ENCODE measurements at places on chromosomes 1 and 21.
A peak's percentile ranks its signal among the peaks of the same experiment; 100 is the strongest.

DNA sequence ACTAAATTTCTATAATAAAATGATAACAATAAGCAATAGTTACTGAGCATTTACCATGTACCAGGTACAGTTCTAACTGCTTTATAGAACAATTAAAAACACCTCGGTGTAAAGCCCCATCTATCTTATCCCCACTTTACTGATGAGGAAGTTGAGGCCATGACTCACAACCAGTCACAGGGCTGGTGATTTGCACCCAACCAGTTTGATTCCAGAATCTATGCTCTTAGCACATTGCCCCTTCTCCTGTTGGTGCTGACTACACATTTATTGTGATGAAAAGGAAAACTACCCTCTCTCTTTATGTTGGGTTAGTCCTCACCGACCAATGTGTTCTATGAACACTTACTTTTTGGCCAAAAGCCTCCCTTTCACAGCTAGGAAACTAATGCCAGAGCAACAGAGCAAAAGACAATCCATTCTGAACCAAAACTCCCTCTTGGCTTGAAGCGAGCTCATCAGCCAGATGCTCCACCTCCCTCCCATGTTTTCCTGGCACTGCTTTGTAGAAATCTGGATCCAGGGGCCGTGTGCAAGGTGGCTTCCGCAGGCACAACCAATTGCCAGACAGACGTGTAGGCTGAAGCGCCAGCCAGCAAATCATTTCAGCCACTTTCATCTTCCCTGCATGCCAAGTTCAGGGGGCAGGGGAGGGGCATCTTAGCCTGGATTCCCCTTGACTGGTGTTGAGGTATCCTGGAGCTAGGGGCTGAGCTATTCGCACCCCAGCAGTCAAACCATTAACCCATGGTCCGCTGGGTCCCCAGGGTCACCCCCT lies 32.0 kb upstream of the SLC30A1 start:
- DNase-seq = no peak

- no peak for DNase-seq
Observed at GRCh38 chr1:163697137-163697536, 375.4 kb downstream of the NUF2 start.

GRCh38 chr1:194028002-194028401 lies 841.6 kb upstream of the B3GALT2 start:
- DNase-seq = no peak

DNA sequence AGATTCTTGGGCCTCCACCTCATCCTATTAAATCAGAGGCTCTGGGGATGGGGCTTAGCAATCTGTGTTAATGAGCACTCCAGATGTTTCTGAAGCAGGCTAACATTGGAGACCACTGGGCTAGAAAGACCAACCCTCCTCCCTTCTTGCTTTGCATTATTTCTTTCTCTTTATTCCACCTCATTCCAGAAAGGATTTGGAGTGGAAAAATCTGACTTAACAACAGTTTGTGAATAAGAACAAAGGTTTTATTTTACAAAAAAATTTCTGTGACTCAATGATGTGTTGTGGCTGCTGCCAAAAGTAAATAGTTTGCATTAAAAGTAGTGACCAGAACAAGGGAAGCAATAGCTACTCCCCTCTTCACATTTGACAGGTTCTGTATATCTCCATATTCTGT lies 79.4 kb downstream of the TGFB2 start:
- no peak for DNase-seq

- no peak for DNase-seq
Observed at GRCh38 chr21:35882791-35883240, 177.5 kb downstream of the SETD4 start.

- DNase-seq = peak; percentile 39
Observed at GRCh38 chr1:66758241-66758755, 6.0 kb downstream of the DYNLT5 start.

DNA sequence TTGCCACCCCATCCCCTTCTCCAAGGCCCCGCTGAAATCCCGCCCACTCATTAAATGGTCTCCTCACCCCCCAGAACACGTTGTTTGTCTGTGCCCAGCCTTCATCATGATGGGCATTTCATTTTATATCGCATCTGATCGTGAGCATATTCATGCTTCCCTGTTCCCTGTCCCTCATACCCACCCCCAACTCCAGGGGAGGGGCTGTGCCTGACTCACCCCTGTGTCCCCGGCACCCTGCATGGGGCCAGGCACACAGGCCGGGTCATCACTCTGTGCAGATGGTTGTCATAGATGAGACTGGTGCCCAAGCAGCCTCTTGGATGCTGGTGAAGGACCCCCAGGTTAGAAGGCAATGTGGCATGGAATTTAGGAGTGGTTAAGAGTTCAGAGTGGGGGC lies 11.0 kb downstream of the CAMK2N1 start:
- DNase-seq = no peak

Measured in forelimb muscle (tissue), 1 donor.